LHCN-M2 (cell line): ENCODE measurements at places on chromosomes 3 and 15. TPM values are rescaled to one million over a fixed set of nuclear protein-coding genes. Genes with fewer than 3 reads are reported as not detected.

The USP19 gene
- 54.4 and 57.6 TPM in 2 replicates for total RNA-seq

The TNK2 gene
- total RNA-seq = 8.6 and 10.7 TPM in 2 replicates

DNA sequence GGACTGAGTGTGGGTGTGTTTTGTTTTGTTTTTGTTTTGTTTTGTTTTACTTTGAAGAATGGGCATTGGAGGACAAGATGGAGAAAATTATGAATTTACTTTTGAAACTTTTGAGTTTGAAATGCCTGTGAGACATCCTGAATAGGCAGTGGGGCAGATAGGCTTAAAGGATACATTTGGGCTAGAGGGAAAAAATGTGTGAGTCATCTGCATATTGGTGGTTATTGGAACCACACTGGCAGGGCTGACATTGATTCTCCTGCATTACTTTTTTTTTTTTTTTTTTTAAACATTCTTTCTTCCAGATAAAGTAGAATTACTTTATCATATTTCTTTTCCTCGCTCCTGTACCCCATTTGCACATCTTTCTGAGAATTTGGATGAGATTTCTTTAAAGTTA, 56.1 kb downstream of the CALML4 start:
- DNase-seq = peak; percentile 43

The CIB2 gene
- total RNA-seq = 1.4 and 1.8 TPM in 2 replicates

The TMEM108 gene
- 5.8 and 9.4 TPM in 2 replicates for total RNA-seq

DNA sequence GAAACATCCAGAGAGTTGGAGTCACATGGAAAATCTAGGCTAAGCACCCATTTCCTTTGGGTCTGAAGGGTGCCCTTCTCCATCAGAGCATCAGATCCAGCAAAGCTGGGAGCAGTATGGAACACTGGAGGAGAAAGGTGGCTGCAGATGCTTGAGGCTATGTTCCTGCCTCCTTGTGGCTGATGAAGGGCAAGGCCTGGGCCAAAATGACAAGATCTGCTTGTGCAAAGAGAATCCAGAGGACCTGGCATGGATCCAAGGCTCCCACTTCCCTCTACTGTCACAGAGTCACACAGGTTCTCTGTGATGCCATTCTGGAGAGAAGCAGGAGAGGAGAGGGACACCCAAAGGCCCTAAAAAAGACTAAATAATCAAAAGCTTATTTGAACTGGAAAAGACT, 9.2 kb upstream of the ATP8B4 start:
- no peak for DNase-seq

The ZDHHC23 gene
- 0.06 and 0.11 TPM in 2 replicates for total RNA-seq

The SCN5A gene
- 39.0 and 45.9 TPM in 2 replicates for total RNA-seq

- DNase-seq = no peak
Measured at GRCh38 chr15:42544853-42545629, 3.6 kb downstream of the LRRC57 start.
